Nucleus accumbens (tissue), 56 donors: ENCODE measurements at places on chromosomes 12 and 14.

DNA sequence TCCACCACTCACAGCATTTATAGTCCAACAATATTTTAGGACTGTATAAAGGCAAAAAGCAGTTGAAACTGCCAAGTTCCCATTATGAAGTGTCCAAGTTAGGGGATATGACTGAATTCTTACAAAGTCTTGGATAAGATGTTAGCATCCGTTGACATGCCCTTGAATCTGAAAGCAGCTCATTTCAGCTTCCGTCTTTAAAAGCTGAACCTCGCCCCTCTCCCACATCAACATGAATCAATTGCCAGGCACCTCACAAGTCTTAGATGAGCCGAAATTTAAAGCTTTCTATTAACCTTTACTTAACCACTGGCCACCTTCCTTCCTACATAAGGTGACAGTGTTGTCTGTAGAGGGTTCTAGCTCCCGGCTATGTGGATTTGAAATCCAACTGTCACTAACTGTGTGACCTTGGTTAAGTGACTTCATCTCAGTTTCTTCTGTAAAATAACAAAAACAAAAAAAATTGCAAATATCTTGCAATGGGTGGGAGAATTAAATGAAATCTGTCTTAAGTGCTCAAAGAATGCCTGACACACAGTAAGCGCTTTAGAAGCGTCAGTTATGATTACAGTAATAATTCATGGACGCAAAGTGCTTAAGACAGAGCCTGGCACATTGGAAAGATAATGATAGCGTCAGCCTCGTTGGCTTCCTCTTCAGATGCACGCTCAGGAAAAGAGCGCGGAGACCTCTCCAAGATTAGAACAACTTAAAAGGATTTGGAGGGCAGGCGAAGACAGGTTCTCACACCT, 1.2 kb downstream of the PPP1CC start:
- no peak for DNase-seq

DNA sequence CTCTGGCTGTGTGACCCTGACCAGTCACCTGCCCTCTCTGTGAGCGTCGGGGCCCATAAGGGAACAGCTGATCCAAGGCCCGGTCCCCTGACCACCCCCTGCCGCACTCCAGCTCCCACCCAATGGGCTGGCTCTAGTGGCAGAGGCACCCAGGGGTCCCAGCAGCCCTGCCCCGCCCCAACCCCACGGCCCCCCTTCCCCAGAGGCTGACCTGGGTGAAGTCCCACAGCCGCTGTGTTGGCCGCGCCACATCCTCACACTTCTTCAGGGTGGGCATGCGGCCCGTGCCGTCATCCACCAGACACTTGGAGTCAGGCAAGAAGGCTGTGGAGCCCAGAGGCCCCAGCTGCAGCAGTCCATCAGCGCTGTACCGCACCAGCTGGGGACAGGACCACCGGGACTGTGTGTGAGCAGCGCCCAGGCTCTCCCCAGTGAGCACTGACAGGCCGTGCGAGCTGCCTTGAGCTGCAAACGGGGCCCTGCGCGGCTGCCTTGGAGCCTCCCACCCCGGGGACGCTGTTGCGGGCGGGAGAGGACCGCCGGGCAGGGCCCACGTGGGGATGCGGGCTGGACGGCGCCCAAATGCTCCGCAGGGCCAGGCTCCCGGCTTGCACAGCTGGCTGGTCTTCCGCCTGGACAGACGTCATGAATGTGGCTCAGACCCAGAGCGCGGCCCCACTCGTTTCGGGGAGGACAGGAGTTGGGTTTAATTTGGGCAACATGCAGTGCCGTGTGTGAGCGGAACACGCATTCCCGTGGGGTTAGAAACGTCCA, 53.5 kb downstream of the NOC4L start:
- DNase-seq: no peak

DNA sequence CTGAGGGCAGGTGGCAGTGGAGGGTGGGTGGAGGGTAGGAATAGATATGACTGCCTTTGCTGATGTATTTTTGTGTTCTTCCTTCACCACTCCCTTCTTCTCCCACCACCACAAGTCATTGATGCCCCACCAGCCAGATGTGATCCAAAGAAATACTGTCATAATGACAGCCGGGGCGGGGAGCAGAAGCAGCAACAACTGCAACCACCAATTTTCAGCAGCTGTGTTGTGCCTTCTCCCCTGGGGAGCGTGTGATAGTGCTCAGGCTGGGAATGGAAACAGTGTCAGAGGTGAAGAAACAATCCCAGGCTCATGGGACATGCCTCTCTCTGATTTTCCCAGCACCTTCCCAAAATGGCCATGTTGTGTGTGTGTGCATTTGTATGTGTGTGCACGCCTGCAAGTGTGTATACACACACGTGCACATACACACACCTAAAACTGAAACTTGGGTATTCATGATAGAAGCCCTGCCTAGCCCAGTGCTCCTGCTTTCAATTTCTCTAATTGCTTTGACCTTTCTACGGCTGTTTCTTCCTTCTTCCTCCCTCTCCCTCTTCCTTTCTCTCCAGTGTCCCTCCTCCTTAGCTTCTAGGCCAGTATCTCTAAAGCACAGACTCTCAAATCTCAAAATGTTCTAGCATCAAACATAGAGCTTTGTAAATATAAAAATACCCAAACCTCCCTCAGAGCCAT, 299.2 kb upstream of the FKBP4 start:
- no peak for DNase-seq

DNA sequence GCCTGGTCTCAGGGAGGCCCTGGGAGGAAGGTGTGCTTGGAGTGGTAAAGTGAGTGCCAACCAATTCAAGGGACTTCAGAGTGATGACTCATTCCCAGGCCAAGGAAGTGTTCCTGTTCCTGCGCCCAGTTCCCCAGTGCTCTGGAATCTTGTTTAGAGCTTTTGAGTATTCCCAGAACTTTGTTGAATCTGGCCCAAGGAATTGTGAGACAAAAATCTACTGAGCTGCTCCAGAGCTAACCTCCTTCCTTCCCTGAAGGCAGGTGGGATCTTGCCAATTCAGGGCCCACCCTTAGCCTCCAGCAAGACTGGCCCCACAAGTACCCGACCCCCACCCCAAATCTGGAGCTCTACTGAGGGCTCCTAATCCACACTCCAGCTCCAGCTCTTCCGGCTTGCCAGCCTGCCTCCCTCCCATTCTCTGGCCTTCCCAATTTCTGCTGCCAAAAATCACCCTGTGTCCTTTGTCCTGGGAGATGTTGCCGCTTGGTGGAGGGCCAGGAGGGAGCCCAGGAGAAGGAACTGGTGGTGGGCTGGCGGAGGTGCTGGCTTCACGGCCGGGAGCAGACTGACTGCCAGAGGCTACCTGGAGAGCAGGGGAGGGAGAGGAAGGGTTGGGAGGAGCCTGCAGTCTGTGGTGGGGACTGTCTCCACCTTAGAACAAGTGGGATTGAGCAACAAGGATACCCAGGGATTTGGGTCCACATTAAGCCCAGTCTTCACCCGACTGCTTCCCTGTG, 2.0 kb upstream of the ATN1 start:
- DNase-seq: no peak

DNA sequence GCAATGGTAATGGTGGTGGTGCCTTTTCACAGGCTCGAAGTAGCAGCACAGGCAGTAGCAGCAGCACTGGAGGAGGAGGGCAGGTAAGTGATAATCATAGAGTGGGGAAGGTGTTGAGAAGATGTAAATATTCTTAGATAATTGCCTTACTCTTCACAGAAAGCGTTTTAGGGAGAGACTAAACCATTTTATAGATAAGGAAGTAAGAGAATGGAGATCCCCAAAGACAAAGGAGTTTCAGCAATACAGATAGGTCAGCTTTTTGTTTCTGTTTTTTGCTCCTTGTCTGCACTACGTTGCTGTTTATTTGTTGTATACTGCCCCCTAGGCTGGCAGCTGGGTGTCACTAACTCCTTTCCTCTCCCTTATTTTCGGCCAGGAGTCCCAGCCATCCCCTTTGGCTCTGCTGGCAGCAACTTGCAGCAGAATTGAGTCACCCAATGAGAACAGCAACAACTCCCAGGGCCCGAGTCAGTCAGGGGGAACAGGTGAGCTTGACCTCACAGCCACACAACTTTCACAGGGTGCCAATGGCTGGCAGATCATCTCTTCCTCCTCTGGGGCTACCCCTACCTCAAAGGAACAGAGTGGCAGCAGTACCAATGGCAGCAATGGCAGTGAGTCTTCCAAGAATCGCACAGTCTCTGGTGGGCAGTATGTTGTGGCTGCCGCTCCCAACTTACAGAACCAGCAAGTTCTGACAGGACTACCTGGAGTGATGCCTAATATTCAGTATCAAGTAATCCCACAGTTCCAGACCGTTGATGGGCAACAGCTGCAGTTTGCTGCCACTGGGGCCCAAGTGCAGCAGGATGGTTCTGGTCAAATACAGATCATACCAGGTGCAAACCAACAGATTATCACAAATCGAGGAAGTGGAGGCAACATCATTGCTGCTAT, 2.0 kb downstream of the SP1 start:
- DNase-seq: no peak

DNA sequence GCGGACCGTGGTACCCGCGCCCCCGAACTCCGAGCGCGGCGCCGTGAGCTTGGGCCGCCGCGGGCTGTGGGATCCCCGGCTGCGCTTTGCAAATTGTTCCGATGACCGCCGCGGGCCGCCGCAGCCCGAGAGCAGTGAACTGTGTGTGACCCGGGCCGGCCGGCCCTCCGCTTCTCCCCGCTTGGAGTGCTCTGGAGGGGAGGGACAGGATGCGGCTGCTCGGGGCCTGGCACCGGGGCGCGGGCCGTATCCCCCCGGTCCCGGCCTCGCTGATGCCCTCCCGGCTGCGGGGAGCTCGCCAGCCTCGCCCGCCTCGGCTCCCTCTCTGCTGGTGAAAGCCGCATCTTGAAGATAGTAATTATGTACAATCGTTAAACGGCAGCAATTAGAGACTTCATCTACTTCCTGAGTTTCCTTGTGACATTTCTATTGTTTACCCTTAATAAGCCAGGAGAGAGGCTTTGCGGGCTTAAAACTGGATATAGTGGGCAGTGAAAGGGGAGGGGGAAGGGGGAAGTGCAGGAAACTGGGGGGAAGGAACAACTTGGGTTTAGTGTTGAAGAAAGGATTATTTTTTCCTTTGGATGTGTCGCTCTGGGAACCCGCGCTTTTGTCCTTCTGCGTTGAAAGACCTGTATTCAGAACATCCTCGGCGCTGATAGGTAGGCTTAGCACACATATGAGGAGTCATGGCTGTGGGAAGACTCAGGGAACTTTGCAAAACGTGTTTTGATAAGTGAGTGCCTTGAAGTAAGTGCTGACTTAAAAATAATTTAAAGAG, 1.2 kb downstream of the PELI2 start:
- peak; percentile 18 for DNase-seq

- DNase-seq: no peak
Observed at GRCh38 chr12:852864-853263, 96.6 kb downstream of the RAD52 start.
